ENCODE measurements at places on chromosomes 2 and 18.

DNA sequence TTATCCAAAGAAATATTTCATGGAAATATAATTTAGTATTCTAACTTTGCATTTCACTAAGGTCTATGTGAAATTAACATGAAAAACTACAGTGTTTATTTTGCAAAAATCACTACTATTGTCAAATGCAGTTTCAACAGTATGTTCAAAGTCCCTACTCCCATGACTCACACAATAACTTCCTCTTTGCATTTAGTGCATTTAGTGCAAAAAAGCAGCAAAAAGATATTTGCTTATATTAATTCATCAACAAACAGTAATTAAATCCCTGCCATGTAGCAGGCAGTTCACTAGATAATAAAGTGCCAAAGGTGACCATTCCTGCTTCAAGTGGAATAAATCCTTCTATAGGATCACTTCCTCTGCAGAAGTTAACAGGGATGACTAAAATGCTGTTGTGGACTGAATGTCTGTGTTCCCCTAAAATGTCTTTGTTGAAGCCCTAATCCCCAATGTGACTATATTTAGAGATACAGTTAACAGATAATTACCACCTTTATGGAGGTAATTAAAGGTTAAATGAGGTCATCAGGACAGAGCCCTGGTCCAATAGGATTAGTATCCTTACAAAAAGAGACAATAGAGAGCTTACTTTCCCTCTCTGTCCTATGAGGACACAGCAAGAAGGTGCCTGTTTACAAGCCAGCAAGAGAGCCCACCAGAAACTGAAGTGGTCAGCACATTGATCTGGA lies 61.7 kb downstream of the STK39 start:
- peaks cover 5% of the 10 kb centered on the region for H3K4me1 ChIP-seq
- H3K4me3 ChIP-seq, result no peak overlapping the region
- no peak for DNase-seq
- H3K27me3 ChIP-seq, result peaks cover 1% of the 10 kb centered on the region
- no peak overlapping the region for H3K27ac ChIP-seq

- H3K27me3 ChIP-seq, result no peaks in the 10 kb centered on the region
- H3K4me3 ChIP-seq, result no peak overlapping the region
- DNase-seq, result no peak
- H3K36me3 ChIP-seq, result peaks cover 12% of the 10 kb centered on the region
- peaks cover 3% of the 10 kb centered on the region for H3K4me1 ChIP-seq
- no peak overlapping the region for H3K27ac ChIP-seq
These were observed 78.6 kb downstream of the FAM228A start for GRCh38 chr2:24253303-24253919.

DNA sequence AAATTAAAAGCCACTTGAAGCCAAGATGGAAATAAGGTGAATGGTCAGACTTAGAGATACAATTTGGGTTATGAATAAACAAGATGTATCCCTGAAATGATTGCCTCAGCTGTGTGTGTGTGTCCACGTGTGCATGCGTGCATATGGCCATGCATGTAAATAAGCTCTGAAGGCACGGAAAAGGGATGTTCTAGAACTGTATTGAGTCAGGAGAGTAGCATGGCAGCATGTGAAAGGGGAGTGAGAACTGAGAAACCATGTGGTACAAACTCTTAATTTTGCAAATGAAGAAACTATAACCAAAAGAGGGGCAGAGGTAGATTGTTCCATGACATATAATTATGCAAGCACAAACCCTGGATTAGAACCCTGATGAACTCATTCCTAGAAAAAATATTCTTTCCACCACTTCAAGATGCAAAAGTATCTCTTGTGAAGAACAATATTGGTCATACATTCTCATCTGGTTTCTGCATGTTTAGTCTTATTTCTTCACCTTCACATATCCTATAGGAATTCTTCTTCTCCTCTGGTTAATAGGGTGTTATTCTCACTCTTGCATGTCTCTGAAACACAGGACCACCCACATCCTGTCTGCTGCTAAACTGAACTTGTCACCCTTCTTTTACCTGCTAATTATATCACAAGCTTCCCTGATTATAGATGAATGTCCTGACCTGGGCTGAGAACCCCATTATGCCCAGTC lies 455.8 kb downstream of the SETBP1 start:
- DNase-seq, result no peak
- no peaks in the 10 kb centered on the region for H3K27me3 ChIP-seq
- no peaks in the 10 kb centered on the region for H3K4me1 ChIP-seq
- no peak overlapping the region for H3K4me3 ChIP-seq

DNA sequence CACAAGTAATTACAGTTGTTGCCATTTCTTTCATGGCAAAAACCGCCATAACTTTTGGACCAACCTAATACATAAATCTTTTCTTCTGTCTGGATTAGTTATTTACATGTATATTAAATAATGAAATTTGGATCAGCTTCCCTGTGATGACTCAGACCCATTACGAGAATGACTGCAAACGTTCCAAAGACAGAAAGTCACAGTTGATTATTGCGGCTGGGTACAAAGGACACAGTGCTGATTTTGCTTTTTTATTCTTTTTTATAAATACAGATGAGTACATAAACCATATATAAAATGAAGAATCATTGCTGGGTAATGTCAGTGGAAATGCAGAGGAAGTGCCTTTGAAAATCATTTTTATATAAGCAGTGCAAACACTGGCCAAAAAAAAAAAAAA lies 126.2 kb downstream of the TWIST2 start:
- H3K4me1 ChIP-seq, result no peaks in the 10 kb centered on the region
- no peak overlapping the region for H3K4me3 ChIP-seq
- H3K27ac ChIP-seq, result no peak overlapping the region
- peaks cover 2% of the 10 kb centered on the region for H3K27me3 ChIP-seq
- no peaks in the 10 kb centered on the region for H3K36me3 ChIP-seq

DNA sequence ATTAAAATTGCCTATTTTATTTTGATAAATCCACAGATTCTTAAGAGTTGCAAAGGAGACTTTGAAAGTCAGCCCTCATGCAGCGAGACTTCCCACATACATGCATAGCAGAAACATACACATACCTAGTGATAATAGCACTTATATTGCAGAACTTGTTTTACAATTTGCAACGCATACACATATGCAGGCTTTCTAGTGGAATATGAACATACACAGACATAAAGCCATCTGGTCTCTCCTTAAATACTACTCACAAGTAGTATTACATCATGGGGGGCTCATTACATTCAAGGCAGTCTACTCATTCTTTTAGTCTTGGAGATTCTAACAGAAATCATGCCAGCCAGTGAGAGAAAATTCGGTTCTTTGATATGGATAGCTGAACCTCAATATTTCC lies 295.1 kb upstream of the RND3 start:
- H3K4me3 ChIP-seq, result no peak overlapping the region
- H3K36me3 ChIP-seq, result no peaks in the 10 kb centered on the region
- H3K27ac ChIP-seq, result no peak overlapping the region

DNA sequence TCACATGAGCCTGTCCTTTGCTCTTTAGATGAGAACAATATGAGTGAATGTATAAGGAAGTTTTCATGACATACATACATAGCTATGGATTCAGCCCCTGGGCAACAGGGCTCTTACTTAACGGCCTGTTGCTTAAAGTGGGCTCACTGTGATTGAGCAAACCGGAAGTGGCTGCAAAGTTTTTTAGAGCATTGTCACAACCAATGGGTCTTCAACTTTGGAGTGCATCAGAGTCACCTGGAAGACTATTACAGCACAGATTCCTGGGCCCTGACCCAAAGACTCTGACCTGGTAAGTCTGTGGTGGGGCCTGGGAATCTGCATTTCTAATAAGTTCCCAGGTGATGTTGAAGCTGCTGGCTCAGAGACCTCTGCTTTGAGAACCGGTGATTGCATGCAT lies 106.3 kb upstream of the SEC11C start:
- no peaks in the 10 kb centered on the region for H3K36me3 ChIP-seq
- no peak overlapping the region for H3K4me3 ChIP-seq
- no peak for DNase-seq

DNA sequence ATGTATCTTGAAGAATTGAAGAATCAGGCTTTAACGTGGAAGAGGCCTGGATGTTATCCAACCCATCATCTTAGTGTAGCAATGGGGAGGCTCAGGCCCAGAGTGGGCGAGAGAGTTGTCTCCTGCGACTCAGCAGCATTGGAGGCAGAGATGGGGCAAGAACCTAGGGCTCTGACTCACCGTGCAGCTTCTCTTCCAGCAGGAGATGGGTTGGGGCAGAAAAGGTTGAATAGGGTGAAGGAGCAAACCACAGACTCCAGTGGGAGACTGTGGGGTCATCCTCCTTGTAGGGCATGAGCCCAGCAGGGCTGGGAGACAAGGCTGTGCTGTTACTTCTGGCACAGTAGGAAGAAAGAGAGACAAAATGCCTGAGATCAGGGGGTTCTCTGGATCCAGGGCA lies 1.4 kb downstream of the IL36RN start:
- DNase-seq, result no peak
- peaks cover 9% of the 10 kb centered on the region for H3K27me3 ChIP-seq
- H3K36me3 ChIP-seq, result peaks cover 5% of the 10 kb centered on the region
- H3K27ac ChIP-seq, result no peak overlapping the region

DNA sequence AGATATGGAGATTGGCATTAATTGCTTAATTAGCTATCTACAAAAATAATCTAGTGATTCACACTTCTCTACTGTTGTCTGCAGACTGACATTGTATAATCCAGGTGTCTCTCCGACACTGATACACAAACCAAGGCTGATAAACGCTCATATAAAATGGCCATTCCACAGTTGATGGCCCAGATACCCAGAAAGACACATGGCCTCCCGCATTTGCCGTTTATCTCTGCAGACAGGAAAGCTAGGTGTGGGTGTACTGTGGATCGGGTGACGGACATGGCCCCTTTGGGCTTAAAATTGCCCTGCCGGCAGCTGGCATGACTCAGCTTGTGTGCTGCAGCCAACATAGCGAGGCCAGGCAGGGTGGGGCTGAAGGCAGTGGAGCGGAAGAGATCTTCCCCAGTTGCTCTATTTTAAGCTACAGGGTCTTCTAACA lies 18.5 kb downstream of the PMAIP1 start:
- H3K27me3 ChIP-seq, result no peaks in the 10 kb centered on the region
- H3K27ac ChIP-seq, result no peak overlapping the region
- H3K4me1 ChIP-seq, result no peaks in the 10 kb centered on the region
- no peak for DNase-seq

GRCh38 chr2:102098756-102099155 lies 43.8 kb upstream of the IL1R1 start:
- H3K27me3 ChIP-seq, result peaks cover 2% of the 10 kb centered on the region
- H3K4me3 ChIP-seq, result no peak overlapping the region
- no peak overlapping the region for H3K27ac ChIP-seq
- DNase-seq, result no peak
- H3K4me1 ChIP-seq, result peaks cover 13% of the 10 kb centered on the region
- peaks cover 4% of the 10 kb centered on the region for H3K36me3 ChIP-seq

DNA sequence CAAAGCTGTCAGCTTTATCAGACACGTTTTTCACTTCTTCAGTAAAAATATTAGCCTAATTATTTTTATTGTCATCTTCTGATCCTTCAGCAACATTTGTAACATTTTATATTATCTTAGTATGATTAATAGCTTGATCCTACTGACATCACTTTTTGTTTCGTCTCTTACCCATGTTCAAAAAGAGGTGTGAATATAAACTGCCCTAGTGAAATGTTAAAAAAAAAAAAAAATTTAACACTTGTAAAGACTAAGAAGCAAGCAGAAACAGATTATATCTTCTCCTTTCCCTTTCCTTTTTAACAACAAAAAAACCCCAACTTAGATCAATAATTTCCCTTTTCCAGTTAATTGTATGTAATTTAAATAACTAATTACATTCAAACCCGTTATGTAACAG lies 36.2 kb upstream of the C2orf66 start:
- H3K27me3 ChIP-seq, result no peaks in the 10 kb centered on the region
- H3K36me3 ChIP-seq, result no peaks in the 10 kb centered on the region
- peaks cover 4% of the 10 kb centered on the region for H3K4me1 ChIP-seq
- H3K4me3 ChIP-seq, result no peak overlapping the region

- H3K27ac ChIP-seq, result no peak overlapping the region
- H3K4me1 ChIP-seq, result peaks cover 10% of the 10 kb centered on the region
- H3K27me3 ChIP-seq, result peaks cover 3% of the 10 kb centered on the region
These were observed 112.5 kb downstream of the NCK2 start for GRCh38 chr2:105857076-105857740.

- H3K27me3 ChIP-seq, result peaks cover 1% of the 10 kb centered on the region
- H3K36me3 ChIP-seq, result no peaks in the 10 kb centered on the region
- DNase-seq, result no peak
- no peak overlapping the region for H3K27ac ChIP-seq
- H3K4me1 ChIP-seq, result no peaks in the 10 kb centered on the region
These were observed 262.0 kb downstream of the AFF3 start for GRCh38 chr2:99880148-99880963.

GRCh38 chr2:98903767-98904485 lies 32.1 kb downstream of the CRACDL start:
- no peak for DNase-seq
- H3K36me3 ChIP-seq, result no peaks in the 10 kb centered on the region
- H3K4me3 ChIP-seq, result no peak overlapping the region
- H3K27me3 ChIP-seq, result peaks cover 6% of the 10 kb centered on the region

DNA sequence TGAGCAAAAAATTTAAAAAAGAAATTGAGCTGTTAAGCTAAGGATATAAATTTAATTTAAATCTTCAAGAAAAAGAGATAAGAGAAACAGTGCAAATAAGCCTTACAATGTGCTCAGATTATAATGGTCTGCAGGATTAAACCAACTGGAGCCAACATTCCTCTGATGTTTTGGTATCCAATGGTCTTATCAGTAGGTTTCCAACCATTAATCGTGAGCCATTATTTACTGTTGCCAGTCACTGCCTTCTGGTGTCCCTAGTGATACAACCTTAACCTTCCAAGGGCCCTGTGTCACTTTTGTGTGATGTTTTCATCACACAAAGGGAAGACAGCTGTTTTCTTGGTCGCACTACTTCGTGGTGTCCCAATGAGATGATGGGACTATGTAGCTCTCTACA lies 134.5 kb upstream of the CTAGE1 start:
- H3K27ac ChIP-seq, result no peak overlapping the region
- H3K36me3 ChIP-seq, result no peaks in the 10 kb centered on the region
- peaks cover 10% of the 10 kb centered on the region for H3K4me1 ChIP-seq
- DNase-seq, result no peak
- no peak overlapping the region for H3K4me3 ChIP-seq

DNA sequence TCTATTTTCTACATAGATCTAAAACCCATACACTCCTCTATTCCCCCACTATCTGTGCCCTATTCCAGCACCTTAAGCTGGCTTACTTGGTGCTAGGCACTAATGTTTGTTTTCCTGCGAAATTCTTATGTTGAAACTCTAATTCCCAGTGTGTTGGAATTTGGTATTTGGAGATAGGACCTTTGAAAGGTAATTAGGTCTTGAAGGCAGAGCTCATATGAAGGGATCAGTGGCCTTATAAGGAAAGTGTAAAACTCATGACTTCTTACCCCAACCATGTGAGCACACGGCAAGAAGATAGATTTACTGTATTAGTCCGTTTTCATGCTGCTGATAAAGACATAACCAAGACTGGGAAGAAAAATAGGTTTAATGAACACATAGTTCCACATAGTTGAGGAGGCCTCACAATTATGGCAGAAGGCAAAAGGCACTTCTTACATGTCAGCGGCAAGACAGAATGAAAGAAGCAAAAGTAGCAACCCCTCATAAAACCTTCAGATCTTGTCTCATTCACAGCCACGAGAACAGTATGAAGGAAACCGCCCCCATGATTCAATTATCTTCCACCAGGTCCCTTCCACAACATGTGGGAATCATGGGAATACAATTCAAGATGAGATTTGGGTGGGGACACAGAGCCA lies 10.5 kb upstream of the LRATD1 start:
- no peaks in the 10 kb centered on the region for H3K27me3 ChIP-seq
- no peak for DNase-seq
- peaks cover 4% of the 10 kb centered on the region for H3K4me1 ChIP-seq
- no peaks in the 10 kb centered on the region for H3K36me3 ChIP-seq
- no peak overlapping the region for H3K4me3 ChIP-seq
- no peak overlapping the region for H3K27ac ChIP-seq
